ENCODE measurements at places on chromosomes 16 and 17. TPM values are rescaled to one million over a fixed set of nuclear protein-coding genes. Genes with fewer than 3 reads are reported as not detected.

GRCh38 chr16:69793526-69793925 lies 31.4 kb downstream of the WWP2 start:
- DNase-seq, result no peak

DNA sequence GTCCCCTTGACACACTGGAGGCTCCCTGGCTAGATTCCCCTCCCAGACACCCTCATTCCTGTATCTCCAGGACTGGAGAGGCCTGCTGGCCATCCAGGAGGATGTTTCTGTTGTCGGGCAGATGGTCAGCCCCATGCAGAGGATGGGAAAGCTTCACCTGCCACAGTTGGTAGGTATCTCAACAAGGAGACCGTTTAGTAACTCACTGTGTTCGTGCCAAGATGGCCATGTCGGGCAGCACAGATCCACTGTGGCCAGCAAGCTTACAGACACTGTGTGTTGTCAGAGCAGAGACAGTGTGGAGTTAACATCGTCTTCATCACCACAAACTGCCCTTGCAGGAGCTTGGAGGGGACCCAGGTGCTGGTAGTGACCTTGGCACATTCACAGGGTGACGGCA lies 390.9 kb downstream of the SEC14L1 start:
- no peak for DNase-seq

GRCh38 chr17:42744806-42745617 lies at the start of gene EZH1:
Gene EZH1, minus strand, starts transcription at chr17:42745040. Its CDS starts 16,099 bp downstream, at chr17:42728941.
- peak; percentile 61 for DNase-seq

DNA sequence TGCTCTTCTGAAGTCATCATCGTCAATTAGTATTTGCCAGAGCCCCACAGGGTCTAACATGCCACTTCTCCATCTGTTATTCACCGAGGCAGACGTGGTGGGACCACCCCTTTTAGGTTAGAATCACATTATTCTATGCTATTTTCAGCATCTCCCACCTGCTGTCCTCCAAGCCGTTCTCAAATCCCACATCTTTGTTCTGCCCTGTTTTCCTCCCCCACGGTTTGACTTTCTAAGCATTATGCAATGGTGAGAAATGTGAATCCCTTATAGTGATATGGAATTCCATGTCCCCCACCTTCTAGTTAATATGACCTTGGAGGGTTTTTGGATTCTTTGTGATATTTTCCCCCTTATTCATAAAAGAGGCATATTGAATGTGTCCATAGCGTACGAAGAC lies 634.1 kb upstream of the RBFOX1 start:
- DNase-seq, result no peak

DNA sequence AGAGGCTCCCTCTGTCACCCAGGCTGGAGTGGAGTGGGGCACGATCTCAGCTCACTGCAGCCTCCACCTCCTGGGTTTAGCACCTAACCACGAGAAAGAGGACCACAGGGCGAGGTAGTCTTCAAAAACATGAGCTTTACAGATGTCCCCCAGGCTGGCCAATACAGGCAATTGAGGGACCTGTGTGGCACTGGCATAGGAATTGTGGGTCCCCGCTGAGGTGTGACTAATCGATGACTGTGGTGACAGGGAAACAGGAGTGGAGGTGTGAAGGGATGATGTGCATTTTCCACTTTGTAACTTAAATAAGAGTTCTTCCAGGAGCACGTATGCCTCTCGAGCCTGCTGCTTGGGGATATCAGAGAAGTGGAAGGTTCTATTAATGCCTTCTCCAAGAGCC lies 12.6 kb upstream of the ARHGAP17 start:
- no peak for DNase-seq

- DNase-seq, result no peak
Measured at GRCh38 chr17:8005967-8006730, 3.7 kb downstream of the GUCY2D start.

Gene NPIPA2
- not detected for total RNA-seq

Gene RSKR
- 7.4 TPM for total RNA-seq

Gene CCL8
- 2.5 TPM for total RNA-seq

Gene TNP2
- total RNA-seq, result not detected

Gene TBX6
- total RNA-seq, result not detected

Gene IRX6
- total RNA-seq, result 34.0 TPM

Gene EVPL
- total RNA-seq, result 1.3 TPM
